ENCODE measurements at places on chromosomes 6 and 20.

GRCh38 chr6:44067173-44068139 is 59.8 kb downstream of the MRPL14 start:
- DNase-seq = no peak

DNA sequence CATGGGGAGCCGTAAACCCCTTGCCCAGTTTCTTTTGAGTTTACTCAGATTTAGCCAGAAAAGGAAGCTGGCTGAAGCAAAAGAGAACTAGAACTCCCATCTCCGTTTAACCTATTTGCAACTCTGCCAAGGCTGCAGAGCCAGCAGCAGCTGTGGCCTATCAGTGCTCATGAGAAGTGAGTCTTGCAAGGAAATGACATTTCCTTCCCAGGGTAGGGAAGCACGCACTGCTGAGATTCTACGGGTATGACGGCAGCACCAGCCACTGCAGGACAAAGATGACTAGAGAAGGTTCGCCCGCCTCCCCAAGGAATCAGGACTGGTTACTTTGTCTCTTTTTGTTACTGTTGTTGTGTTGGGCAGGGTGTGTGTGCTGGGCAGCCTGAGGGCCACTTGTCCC is 47.6 kb downstream of the PPP1R3G start:
- DNase-seq = no peak

GRCh38 chr6:167951781-167952511 is 45.5 kb upstream of the KIF25 start:
- no peak for DNase-seq

- peak; percentile 94 for DNase-seq
Measured at GRCh38 chr20:44521484-44522481, at the start of gene SERINC3. Gene SERINC3 (minus strand): TSS chr20:44522070. CDS start chr20:44521951, 119 bp downstream.

DNA sequence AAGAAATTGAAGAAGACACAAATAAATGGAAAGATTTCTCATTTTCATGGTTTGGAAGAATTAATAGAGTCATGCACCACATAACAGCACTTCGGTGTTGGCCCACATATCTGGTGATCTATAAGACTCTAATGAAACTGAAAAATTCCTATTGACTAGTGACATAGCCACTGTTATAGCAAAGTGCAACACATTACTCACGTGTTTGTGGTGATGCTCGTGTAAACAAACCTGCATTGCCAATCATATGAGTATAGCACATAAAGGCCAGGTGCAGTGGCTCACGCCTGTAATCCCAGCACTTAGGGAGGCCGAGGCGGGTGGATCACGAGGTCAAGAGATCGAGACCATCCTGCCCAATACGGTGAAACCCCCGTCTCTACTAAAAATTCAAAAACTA is 84.4 kb upstream of the STMND1 start:
- no peak for DNase-seq

Measured in stimulated activated CD4-positive, alpha-beta T cell treated with anti-CD3 and anti-CD28 coated beads, Interleukin-2, amount 100 ng/mL, for 4 hours (primary cell).